Sigmoid colon (tissue), 7 donors: ENCODE measurements at places on chromosomes 12 and 14.

DNA sequence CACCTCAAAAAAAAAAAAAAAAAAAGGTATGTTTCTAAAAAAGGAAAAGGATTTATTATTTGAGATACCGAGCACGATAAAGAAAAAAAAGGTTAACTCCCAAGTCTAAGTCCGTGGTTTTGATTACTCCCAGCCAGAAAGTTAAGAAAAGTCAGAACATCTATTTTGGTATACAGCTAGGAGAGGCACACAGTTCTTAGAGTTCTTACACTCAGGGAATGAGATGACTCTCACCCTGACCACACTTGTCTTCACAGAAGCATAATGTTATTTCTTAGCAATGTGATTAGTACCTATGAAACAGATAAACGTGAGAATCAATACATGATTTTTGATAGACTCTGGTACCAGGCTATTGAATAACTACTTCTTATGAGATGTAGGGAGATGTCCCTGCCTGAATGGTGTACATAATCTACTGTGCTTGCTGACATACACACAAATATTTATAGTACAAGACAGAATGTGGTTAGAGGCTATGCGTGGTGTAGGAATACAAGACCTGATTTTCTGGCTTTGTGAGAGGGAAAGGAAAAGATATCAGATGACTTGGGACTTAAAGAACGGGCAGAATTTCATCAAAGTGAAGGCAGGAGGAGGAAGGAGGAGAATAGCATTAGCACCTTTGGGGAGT, 31.6 kb downstream of the LIMA1 start:
- DNase-seq, result no peak

GRCh38 chr12:121932176-121932536, 13.8 kb downstream of the CFAP251 start:
- no peak for DNase-seq

DNA sequence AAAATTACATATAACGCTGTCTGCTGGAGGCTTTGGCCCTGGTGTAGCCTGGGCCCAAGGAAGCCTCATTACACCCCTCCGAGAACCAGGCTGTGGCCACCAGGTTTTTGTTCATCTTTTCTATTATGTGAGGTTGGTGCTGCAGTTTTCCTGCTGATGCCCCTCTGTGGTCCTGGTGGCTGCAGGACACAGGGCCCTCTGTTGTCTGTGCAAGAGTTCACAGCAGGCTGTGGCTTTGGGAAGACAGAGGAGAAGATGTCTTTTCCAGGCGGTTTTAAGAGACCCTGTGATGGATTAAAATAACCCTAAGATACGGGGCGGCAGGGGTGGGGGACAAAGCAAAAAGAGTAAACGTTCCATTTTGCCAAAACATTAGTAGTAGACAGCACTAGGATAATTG, 121.5 kb downstream of the ADGRD1 start:
- no peak for DNase-seq

- DNase-seq, result no peak
Observed at GRCh38 chr12:88310069-88310468, 168.0 kb downstream of the TMTC3 start.

DNA sequence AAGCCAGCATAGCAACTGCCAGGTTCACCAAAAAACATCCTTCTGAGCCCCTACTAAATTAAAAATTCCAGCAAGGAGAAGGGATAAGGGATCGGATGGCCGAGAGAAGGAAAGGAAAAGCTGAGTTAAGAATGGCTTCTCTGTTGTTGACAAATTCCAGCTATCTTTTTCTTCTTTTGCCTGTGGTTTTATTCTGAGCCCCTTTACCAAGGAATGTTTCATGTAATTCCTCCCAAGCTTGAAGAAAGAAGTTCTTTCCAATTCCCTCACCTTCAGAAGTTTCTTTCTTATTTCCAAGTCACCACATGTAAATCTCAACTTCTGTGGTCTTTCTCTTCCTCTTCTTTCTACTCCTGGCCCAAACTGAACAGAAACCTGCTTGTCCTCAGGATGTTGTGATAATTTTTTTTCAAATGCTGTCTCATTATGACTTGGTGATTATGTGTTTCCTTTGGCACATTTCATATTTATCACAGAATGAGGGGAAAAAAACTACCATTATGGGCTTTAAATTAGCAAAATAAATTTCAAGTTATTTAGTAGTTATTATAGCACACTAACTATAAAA, 40.0 kb downstream of the FGD6 start:
- no peak for DNase-seq

DNA sequence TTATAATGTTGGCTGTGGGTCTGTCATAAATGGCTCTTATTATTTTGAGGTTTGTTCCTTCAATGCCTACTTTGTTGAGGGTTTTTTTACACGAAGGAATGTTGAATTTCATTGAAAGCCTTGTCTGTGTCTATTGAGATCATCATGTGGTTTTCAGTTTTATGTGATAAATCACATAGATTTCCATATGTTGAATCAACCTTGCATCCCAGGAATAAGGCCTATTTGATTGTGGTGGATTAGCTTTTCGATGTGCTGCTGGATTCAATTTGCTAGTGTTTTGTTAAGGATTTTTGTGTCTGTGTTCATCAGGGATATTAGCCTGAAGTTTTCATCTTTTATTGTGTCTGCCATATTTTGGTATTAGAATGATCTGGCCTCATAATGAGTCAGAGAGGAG, 27.6 kb downstream of the SLC2A13 start:
- no peak for DNase-seq

DNA sequence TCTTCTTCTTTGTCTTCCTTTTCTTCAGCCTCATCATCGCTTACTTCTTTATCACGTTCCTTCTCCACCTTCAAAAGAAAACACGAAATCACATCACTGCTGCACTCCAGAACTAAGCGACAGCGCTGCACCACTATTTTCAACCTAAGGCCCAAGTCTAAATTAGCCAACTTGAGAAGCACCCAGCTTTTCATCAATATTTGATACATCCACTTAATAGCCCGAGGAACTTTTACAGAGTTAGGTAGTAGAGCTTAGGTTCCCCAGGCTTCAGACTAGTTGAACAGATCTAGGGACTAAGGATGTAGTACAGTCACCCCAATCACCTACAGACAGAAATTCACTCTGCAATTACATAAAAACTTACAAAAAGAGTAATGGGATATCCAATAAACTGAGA, 1.9 kb downstream of the HSP90AA1 start:
- no peak for DNase-seq

DNA sequence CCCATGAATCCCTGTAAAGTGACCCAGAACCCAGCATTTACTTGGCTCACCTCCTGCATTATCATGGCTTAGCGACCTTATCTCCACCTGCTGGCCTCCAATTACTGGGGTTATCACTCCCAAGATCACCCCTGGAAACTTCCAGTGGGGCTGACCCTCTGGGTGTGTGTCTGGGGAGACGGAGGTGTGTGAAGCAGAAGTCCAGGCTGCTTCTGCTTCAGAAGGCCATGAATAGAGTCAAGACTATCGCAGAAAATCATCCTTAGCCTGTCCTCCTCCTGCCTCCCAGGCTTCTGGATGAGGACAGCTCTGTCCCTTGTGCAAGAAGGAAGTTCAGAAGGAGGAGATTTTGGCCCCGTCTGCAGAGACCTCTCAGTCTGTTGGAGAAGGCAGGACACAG, 408 bp upstream of the KRT72 start:
- no peak for DNase-seq

DNA sequence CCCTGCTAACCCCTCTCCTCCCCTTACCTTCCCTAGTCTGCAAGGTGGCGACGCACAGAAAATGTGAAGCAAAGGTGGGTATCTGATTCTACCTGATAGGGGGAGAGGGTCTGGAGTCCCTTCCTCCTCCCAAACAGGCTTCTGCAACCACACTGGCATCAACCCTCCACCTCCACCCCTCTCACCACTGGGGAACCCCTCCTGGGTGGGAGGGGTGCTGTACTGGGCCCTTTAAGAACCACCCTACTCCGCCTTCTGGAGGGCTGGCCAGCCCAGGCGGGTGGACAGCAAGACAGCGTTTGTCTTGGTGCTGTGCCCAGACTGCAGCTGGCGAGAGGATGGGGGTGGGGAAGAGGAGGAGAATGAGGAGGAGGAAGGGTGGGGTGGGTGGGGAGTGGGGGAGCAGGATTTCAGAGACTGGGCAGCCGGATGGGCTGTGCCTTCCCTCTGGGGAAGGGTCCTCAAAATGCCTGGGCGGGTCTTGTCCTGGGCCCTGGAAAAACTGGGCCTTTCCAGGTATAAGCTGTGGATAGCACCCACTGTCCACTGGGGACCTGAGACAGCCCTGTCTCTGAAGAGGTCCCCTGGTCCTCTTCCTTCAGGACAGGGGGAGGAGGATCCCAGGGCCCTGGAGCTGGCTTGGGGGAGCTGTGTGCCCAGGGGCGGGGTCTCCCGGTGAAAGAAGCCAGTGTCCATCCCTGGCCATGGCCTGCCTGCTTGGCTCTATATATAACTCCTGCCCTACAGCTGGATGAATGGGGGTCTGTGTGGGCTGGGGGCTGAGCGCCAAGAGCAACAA, 2.8 kb downstream of the TNS2 start:
- peak; percentile 97 for DNase-seq

DNA sequence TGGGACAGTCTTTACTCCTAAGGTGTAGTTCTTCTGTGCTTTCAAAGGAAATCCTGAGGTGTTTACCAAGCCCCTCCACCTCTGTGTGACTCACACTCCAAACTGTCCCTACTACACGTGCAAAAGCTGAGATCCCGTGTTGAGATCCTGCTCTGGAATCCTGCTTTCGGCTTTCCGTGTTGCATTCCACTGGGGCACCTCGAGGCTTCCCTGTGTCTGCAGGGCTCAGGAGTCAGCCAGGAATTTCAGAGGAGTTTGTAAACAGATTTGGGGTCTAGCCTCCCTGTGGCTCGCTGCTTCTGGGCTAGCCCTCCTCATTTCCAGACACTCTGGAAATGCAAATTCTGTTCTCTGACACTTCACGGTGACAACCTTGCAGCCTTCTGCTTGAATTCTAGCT, 48.4 kb downstream of the CACNA2D4 start:
- DNase-seq, result no peak

- DNase-seq, result no peak
Observed at GRCh38 chr14:50736932-50737419, 68.9 kb upstream of the SAV1 start.

DNA sequence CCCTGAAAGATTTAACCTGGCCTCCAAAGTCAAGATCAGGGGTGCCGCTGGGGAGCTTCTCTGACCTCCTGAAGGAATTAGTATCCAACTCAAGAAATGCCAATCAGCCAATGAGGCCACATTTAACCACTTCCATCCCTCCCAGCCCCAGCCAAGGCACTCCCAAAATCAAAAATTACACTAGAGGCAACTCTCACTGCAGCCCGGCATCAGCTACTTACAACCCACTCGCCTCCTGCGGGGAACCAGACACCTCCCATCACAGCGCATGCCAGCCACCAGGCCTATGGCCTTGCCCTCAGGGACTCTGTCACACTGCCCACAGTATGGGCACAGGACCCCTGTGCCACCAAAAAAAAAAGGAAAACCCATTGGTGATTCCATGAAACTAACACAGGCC, 62.3 kb upstream of the DDX11 start:
- peak; percentile 32 for DNase-seq

GRCh38 chr12:168763-169525, 45.0 kb downstream of the SLC6A12 start:
- no peak for DNase-seq

DNA sequence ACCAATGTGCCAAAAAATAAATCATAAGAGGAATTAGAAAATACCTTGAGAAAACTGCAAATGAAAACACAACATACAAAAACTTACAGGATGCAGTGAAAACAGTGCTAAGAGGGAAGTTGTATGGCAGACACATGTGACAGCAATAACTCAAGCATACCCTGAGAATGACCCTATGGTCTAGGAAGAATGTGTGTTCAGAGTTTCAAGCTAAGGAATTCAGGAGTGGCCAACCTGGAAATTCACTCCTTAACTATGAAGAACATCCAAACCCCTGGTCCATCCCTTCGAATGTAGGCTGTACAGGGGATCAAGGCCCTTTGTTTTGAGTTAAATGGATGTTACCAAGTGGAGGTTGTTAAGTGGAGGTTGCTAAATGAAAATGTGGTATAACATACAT, 16.7 kb upstream of the TTC9 start:
- DNase-seq, result no peak

- DNase-seq, result no peak
Observed at GRCh38 chr12:68368327-68368726, 36.2 kb upstream of the MDM1 start.

GRCh38 chr12:59593761-59594160, 2.1 kb upstream of the SLC16A7 start:
- no peak for DNase-seq

- no peak for DNase-seq
Observed at GRCh38 chr14:50363714-50364111, 33.0 kb downstream of the CDKL1 start.

- no peak for DNase-seq
Observed at GRCh38 chr12:52836042-52836466, 1.9 kb upstream of the KRT79 start.

- no peak for DNase-seq
Observed at GRCh38 chr12:122886851-122887818, 8.8 kb downstream of the VPS37B start.

GRCh38 chr12:90163975-90164374, 455.3 kb upstream of the ATP2B1 start:
- no peak for DNase-seq

- DNase-seq, result no peak
Observed at GRCh38 chr14:44316647-44317440, 190.2 kb downstream of the FSCB start.

GRCh38 chr14:75101491-75101890, 25.4 kb downstream of the NEK9 start:
- no peak for DNase-seq

DNA sequence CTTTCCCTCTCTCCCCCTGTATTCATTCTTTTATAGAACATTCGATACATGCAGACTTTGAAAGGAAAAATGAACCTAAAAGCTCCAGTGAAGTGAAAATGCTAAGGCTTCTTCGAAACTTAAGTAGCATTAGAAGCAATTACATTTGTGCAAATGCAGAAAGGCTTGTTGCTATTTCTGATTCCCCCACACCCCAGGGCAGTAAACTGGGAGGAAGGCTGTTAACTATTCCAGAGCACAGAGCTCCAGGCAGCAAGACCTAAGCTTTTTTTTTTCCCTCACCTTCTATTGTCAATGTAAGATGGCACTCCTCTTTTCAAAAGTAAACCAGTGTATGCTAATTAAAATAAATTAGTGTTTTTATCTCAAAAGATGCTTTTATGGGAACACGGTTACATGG, 448.9 kb upstream of the TBX3 start:
- DNase-seq, result no peak

- no peak for DNase-seq
Observed at GRCh38 chr12:50599366-50600095, 94.7 kb downstream of the DIP2B start.

GRCh38 chr14:22699801-22700564, 55.8 kb upstream of the OR6J1 start:
- no peak for DNase-seq

GRCh38 chr12:75712223-75712622, 200.8 kb upstream of the KRR1 start:
- no peak for DNase-seq
